Activated B cell treated with CpG ODN at 0.5 μM for 24 hours (primary cell): ENCODE measurements at places on chromosomes 7 and 10.

- DNase-seq = no peak
Measured at GRCh38 chr7:1950066-1950451, 280.0 kb downstream of the ELFN1 start.

DNA sequence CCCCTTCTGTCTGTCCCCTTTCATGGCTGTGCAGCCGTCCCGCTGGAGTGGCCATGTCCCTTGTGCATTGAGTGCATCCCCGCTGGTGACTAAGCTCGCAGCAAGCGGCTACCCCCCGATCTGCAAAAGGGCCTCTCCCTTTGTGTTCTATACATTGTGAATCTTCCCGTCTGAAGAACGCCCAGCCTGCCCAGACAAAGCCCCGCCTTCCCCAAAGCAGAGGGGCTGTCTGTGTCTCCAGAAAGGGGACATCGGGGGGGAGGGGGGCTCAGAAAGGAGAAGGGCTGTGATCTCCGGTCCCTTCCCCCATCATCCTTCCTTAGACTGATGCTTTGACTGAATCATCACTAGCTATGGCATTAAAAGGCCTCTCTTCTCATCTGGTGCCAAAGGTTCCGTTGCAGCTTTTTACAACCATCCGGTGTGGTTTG, 11.9 kb downstream of the NPTX2 start:
- no peak for DNase-seq

DNA sequence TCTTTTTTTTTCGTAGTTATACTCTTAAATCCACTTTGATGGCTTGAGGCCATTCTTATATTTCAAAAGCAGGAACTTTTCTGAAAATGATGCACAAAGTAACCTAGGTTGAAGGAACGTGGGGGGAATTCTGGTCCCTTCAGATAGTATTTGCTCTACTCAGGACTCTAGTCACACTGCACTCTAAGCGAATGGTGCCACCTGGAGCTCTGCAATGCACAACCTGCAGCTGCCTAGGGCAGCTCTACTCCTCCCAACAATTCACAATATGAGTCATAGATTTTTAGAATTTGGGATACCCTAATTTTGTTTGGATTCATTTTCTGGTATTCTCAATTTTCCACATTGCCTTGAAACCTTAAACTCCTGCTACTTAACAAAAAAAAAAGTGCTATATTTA, 17.3 kb downstream of the SYPL1 start:
- DNase-seq = no peak

DNA sequence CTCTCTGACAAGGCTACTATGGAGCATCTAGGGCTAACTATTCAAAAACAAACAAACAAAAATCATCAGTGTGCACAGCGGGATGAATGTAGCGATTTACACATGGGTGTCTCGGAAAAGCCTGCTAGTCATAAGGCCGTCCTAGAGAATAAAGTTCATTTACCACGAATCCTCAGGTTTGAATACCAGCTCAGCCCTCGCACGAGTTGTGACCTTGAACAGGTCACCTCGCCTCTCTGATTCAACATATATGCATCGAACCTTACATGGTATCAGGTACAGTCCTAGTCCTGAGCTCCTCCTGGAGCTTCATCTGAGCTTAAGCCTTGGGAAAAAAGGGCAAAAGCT, 572 bp downstream of the ATP5MF start:
- no peak for DNase-seq

DNA sequence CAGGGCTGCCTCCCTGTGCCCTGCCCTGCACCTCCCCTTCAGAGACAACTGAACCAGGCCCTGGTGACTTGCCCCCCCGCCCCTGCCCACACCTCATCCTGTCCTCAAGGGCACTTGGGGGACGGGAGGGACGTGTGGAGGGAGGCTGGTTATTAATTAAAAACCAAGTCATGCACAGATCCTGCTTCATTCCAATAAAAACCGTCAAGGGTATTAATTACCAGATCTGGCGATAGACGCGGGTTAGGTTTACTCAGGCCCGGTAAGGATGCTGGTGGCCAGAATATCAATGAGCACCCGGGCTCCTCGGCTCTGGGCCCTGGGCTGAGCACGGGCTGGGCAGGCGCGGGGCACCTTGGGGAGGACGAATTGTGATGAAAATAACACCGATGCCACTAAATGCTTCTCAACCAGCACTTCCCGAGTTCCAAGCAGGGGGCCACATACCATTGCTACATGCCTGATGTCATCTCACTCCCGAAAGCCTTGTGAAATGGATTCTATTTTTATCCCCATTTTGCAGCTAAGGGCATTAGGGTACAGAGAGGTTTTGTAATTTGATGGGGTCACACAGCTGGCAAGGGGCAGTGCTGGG, 24.5 kb upstream of the GTF2IRD1 start:
- DNase-seq = no peak

DNA sequence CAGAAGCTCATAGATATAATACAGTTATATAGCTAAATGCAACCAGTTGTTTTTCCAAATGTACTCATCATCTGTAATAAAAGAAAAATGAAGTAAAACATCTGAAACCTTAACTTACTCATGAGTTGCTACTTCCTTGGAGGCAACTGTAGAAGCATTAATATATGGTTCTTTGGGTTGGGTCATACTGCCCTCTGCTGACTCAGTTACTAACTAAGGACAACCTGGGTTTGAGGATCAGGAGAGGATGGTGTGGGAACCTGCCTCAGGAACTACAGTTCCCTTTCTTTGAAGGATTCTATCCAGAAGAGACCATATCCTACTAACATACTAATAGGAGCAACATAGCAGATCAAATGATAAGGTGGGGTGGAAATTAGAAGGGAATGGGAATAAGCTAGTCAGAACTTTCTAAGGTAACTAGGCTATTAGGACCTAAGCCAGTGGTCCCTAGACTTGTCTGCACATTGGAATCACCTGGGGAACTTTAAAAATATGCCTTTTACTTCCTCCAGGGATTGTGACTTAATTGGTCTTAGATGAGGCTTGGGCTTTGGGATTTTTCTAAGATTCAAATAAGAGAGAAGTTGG, 20.7 kb downstream of the COX15 start:
- DNase-seq = no peak

GRCh38 chr10:11386044-11386443, 225.4 kb downstream of the USP6NL start:
- DNase-seq = no peak

DNA sequence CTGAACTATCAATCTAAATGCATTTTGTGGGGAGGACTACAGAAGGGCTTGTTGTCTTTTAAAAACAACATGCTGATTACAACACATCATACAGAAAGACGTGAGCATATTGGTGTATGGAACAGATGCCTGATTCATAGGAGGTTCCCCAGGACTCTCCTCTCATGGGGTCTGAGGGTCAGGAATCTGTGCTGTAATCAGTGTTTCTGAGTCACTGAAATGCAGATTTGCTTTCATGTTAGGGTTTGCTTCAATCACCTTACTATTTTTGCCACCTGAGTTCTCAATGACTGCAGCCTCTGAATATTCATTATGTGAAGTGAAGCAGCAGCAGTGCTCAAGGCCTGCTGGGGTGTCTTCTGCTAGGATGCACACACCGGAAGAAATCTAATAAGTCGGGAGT, 550 bp upstream of the ANK3 start:
- no peak for DNase-seq

DNA sequence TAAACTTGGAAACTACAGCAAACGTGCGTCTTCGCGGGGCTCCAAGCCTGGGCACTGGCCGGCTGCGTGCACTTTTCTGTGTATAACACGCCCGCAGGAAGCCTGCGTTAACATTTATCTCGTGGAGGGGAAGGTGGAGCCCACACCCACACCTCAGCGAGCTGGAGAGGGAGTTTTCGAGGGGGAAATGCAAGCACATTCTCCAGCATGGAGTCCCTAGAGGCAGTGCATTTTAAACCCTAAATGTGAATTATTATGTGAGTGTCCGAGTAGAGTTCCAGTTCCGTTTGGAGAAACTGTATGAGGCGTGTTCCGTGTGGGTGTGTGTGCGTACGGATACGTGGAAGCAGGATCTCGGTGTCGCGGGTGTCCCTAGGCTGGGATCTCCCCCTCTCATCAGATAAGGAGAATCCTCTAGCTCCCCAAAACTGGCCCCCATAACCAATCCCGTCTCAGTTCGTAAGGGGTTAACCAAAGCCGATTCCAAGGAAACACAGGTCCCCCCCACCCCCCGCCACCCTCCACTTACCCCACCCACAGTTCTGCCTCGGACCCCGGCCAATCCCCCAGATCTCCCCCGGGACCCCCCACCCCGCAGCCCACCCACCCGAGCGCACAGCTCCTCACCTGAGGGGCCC, 403 bp downstream of the CDK6 start:
- peak; percentile 17 for DNase-seq
